ENCODE measurements at places on chromosomes 16 and 17.

GRCh38 chr17:50540560-50541401, 6.2 kb upstream of the SPATA20 start:
- DNase-seq = no peak

- no peak for DNase-seq
These were observed 128.2 kb upstream of the GNAO1 start for GRCh38 chr16:56063111-56063510.

- no peak for DNase-seq
These were observed 103.2 kb upstream of the SDK2 start for GRCh38 chr17:73747221-73748002.

GRCh38 chr17:32256012-32256700, 9.5 kb upstream of the RHBDL3 start:
- DNase-seq = no peak

DNA sequence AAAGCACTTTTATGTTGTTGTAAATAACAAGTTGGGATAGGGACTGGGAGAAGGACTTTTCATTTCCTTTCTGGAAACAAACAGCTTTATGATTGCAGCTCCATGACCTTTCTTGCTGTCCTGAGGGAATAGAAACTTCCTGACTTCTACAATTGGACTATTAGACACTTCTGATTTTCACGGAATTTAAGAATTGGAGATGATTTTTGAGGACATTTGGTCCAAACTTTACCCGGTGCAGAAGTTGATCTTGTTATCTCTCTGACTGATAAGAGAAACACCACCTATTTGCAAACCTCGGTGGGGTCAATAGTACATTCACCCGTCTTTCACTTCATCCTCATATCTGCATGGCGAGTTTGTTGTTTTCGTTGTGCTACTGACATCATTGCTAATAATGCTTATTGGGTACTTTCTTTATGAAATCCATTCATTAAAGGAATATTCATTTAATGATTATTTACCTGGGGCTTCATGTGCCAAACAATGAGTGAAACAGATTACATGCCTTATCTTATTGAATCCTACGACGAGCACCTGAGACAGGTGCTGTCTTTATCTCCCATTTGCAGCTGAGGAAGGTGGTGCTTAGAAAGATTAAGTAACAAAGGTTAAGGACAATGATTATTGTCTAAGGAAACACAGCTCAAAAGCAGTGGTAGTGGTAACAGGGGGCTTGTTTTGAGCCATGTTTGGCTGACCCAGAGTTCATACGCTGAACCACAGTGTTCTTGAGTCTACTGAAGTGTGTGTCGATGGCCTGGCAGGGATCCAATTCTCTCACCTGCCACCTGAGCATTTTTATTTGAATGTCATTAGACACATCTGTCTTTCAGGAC, 176.9 kb upstream of the FAM20A start:
- DNase-seq = no peak

GRCh38 chr16:49781401-49781800, 74.5 kb downstream of the ZNF423 start:
- peak; percentile 22 for DNase-seq

- DNase-seq = no peak
These were observed 2291.3 kb downstream of the TP53TG3F start for GRCh38 chr16:35750701-35751104.

Measured in fibroblast of skin of scalp (primary cell).